ENCODE measurements at places on chromosomes 4 and X.
A peak's percentile ranks its signal among the peaks of the same experiment; 100 is the strongest.

GRCh38 chr4:111633663-111634266 is 511.5 kb upstream of the FAM241A start:
- no peak for DNase-seq

GRCh38 chrX:56268888-56269287 is 36.7 kb downstream of the KLF8 start:
- peak; percentile 1 for DNase-seq

DNA sequence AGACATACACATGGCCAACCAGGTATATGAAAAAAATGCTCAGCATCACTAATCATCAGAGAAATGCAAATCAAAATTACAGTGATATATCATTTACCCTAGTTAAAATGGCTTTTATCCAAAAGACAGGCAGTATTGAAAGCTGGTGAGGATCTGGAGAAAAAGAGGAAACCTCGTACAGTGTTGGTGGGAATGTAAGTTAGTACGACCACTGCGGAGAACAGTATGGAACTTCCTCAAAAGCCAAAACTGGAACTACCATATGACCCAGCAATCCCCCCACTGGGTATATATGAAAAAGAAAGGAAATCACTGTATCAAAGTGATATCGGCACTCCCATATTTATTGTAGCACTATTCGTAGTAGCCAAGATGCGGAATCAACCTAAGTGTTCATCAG is 23.4 kb downstream of the ABHD18 start:
- no peak for DNase-seq

- DNase-seq, result no peak
These were observed 26.4 kb upstream of the SCML1 start for GRCh38 chrX:17710871-17711301.

DNA sequence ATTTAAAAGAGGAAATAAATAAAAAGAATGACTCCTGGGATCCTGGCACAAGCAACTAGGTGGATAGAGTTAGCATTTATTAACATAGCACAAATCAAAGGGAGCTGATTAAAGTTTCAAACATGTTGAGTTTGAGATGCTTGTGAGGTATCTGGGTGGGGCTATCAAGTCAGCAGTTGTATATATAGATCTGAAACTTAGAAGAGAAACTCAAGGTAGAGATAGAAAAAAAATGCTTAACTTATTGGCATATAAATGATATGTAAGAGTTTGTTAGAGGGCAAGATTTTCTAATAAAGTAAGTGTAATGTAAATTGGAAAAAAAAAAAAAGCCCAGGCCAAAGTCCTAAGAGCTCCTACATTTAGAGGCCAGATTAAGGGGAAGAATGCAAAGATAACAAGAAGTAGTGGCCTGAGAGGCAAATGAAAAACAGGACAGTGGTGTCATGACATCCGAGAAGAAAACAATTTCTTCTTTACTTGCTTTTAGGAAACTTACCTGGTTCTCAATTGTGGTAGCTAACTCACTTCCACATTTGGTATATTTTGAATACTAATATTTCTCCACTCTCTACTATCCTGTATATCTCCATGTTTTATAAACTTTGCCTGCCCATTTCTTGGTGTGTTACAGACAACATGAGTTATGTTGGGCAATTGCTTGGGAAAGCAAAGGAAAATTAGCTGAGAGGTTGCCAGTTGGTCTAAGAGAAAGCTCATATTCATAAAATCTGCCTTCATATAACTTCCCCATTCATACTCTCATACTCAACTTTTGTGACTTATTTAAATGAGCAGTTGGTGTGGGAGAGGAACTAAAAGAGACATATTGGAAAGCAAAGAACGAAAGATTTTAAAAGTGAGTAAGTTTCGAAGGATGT is 169.2 kb downstream of the PARM1 start:
- DNase-seq, result no peak

DNA sequence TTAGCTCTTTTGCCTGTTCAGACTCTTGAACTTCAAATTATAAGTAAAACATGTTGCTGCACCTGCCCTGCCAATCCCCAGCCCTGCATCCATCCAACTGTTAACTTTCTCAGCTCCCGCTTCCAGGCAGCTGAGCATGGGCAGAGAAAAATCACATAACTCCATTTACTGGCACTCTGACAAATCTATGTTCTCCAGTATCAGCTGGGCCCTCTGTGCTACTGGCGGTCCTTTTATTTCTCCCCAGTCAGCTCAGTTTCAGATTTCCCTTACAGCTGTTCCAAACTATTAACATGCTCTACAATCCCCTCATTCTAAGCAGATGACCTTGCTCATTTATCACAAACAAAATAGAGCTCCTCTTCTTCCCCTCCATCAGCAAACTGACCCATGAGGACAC is 240.4 kb upstream of the TET2 start:
- no peak for DNase-seq

DNA sequence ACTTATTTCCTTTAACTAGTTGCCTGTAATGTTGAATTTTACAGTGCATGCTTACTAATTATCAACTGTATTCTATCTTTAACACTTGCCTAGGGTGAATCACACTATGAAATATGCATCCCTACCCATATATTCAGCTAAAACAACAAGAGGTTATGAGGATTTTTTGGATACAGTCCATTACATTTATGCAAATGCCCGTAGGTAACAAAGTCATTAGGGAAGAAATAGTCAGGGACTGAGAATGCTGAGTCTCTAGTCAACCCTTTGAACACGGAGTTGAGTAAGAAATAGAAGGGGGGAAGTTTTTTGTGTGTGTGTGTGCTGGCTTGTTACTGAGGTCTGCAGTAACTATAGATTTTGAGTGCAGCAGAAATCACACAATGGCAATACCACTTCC is 26.1 kb upstream of the CBLL2 start:
- DNase-seq, result peak; percentile 41

GRCh38 chrX:21840193-21840545 is 752 bp downstream of the MBTPS2 start:
- no peak for DNase-seq

GRCh38 chr4:74942251-74942917 is 9.5 kb downstream of the PARM1 start:
- no peak for DNase-seq

- DNase-seq, result no peak
These were observed 107.2 kb upstream of the KIT start for GRCh38 chr4:54550395-54551171.

DNA sequence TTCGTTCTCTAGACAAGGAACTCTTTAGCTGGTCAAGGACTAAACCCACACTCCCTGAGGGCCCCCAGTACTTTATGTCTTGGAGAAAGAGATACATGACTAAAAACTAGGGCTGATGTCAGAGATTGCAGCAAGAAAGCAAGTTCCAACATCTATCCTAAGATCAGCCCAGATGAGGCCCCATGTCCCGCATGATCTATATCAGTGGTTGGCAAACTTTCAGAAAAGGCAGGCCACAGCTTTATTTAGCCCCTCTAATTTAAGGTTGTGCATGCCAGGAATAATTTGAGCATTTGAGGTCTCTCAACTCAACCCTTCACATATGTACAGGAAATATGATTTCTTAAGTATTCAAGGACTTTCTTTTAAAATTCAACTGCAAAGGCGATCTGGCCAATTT is 44.1 kb upstream of the FRMD7 start:
- DNase-seq, result no peak

DNA sequence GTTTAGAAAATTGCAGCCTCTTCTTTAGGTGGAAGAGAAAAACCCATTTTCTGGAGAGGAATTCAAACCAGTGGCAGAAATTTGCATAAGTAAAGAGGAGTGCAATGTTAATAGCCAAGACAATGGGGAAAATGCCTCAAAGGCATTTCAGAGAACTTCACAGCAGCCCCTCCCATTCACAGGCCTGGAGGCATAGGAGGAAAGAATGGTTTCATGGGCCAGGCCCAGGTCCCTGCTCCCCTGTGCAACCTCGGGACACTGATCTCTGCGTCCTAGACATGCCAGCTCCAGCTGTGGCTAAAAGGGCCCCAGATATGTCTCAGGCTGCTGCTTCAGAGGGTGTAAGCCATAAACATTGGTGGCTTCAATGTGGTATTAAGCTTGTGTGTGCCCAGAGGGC is 161.8 kb upstream of the CENPE start:
- DNase-seq, result no peak

DNA sequence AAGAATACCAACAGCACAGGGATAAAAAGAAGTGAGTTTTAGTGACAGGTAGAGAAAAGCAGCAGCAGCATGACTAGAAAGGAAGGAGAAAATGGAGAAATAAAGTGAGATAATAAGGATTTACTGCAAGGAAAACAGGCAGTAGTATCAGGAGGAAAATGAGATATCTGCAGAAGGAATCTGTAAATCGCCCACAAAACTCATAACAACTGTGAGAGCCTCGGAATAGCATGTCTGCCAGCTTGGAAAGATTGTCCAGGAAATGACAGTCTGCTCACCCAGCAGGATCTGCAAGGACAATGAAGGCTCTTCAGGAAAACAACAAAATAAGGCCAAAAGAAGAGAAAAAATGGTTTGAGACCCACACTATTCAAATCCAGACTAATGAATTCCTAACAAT is 47.4 kb downstream of the CXXC4 start:
- no peak for DNase-seq

GRCh38 chr4:170386971-170387370 is 297.2 kb upstream of the AADAT start:
- no peak for DNase-seq

- DNase-seq, result no peak
These were observed 142.1 kb downstream of the PDGFRA start for GRCh38 chr4:54371173-54371572.

- DNase-seq, result no peak
These were observed 20.6 kb upstream of the CLDN24 start for GRCh38 chr4:183342541-183343533.

- no peak for DNase-seq
These were observed 99.6 kb downstream of the CEP135 start for GRCh38 chr4:56048383-56048701.

- DNase-seq, result peak; percentile 9
These were observed 373 bp downstream of the ELOVL6 start for GRCh38 chr4:110198049-110198434.
